ENCODE measurements at places on chromosomes 5 and 9. TPM values are rescaled to one million over a fixed set of nuclear protein-coding genes. Genes with fewer than 3 reads are reported as not detected.

DNA sequence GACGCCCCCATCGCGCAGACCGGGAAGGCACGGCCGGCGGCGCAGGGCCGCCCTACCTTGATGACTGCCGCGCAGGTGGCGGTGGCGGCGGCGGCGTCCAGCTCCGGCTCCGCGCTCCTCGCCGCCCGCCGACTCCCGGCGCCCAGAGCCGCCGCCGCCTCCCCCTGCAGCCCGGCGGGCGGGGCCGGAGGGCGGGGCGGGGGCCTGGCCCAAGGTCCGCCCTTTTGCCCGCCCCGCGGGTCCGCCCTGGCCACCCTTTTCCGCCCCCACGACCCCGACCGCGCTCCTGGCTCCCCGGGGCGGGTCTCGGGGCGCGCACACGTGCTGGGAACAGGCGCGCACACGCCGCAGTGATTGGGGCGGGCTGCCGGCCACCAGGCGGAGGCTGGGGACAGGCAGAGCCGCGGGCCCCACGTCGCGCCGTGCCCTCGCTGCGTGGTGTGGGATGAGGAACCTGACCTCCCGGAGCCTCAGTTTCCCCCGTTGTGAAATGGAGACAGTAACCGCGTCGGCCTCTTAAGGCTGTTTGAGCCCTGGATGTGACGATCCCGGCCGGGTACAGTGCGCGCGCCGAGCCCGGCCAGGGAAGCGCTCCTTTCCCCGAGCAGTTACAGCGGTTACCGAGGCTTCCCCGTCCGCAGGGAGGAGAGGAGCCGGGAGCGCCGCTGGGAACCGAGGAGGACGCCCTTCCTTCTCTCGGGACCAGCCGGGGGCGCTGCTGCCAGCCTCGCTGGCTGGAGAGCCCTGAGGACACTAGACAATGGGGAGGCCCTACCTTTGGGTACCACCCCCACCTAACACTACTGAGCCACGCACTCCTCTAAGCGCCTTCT is at the start of gene CORO2A:
Gene CORO2A (minus strand): TSS at position 135 of the 833 bp plus-strand sequence. CDS start 34,977 bp downstream, outside the sequence.
- DNase-seq: peak; percentile 87

The ZNF483 gene
- 0.25 TPM for total RNA-seq

DNA sequence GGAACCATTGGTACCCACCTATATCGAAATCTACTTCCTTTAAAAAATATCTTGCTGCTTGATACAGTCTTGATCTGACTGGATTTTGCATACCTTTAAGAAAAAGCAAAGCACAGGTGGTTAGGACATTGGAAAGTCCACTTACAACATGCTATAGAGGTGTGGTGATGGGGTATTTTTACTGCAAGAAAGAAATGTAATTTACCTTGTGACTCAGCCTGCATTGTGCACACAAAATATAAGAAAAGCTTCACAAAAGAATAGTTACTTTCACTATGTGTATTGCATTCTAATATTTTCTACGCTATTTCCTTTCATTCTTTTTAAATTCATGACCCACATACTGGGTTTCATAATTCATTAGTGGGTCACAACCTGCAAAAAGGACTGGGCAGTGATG is 236.2 kb upstream of the RASEF start:
- no peak for DNase-seq

The UBE2QL1 gene
- not detected for total RNA-seq

DNA sequence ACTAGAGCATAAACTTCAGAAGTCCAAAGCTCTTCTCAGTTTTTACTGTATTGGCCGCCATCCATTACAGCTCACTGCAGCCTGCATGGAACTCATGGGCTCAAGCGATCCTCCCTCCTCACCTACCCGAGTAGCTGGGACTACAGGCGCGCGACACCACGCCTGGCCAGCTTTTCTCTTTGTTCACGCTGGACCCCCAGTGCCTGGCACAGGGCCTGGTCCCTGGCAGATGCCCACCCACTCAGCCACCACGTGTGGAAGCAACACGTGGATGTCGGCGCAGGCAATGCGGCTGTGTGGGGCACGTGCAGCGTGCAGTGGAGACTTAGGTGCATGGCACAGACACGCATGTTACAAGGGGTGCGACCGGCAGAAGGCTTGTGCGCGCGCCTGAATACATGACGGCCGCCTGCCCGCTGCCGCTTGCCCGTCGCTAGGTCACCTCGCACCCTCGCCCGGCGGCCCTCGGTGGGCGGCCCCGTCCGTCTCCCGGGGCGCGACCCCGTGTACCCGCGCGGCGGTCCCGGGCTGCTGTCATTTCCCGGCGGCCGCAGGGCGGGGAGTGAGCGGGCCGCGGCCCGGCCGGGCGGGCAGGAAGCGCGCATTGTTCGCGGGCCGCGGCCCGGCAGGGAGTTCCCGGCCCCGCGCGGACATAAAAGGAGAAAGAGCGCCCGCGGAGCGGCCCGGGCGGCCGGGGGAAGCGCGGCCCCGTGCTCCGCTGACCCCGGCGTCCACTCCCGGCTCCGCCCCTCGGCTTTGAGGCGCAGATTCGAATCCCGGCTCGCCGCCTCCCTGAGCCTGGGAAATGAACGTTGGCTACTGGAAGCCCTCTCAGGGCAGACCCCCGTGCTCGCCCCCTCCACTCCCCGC is 24.1 kb upstream of the PTGS1 start:
- DNase-seq: peak; percentile 67

GRCh38 chr9:127049044-127049443 is 73.4 kb downstream of the ANGPTL2 start:
- peak; percentile 94 for DNase-seq

- DNase-seq: peak; percentile 72
Measured at GRCh38 chr5:78779771-78780616, 131.4 kb upstream of the LHFPL2 start.

- no peak for DNase-seq
Measured at GRCh38 chr9:37929441-37929895, 25.5 kb upstream of the SLC25A51 start.

The VAV2 gene
- 9.0 TPM for total RNA-seq

The ANKRD18B gene
- 0.11 TPM for total RNA-seq

GRCh38 chr5:154783774-154784460 is 28.7 kb downstream of the LARP1 start:
- DNase-seq: peak; percentile 68

- no peak for DNase-seq
Measured at GRCh38 chr5:55101556-55102276, 730 bp upstream of the GZMA start.

DNA sequence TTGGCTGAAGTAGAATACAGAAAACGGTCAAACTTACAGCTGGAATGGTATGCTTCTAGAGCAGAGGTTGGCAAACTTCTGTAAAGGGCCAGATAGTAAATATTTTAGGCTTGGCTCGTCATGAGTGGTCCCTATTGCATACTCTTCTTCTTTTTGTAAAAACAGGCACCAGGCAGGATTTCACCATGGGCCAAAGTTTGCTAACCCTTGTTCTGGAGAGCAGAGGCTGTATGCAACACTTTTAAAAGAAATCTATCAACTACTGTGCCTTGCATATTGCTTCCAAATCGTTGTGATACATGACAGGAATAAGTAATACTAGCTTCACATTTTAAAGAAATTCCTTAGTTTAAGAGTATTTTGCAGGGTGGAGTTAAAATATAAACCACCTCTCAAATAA is 15.6 kb upstream of the COL23A1 start:
- no peak for DNase-seq

The FGF18 gene
- total RNA-seq: not detected

The SLC4A9 gene
- total RNA-seq: not detected

DNA sequence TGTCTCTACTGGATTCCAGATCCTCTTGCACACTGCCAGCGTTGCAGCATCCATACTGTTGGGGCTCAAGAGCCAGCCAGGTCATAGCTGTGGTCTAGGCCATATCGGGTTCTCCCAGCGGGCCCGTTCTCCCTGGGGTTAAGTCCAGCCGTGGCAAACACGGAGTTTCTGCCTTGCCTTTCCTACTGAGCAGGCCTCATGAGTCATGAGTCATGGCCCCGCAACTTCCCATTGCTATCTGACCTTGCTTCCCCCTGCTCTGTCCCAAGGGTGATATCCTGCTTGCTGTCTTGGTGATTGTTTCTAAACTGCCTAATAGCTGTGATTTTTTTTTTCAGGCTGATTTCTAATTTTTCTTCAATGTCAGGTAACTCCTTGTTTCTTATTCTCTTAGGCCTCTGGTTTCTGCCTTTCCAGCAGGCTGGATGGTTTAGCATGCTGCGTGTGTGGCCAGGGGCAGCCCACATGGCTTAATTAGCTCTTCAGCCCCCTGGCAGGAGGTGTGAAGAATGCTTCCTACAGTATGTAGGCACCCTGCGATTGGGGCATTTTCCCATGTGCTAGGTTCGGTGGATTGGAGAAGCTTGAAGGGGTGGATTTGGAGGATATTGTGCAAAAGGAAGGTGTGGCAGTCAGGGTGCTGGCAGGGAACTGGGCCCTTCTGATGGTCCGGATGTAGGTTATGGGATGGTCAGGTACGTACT is 18.7 kb downstream of the DAPK1 start:
- peak; percentile 4 for DNase-seq

The FOXD4L5 gene
- total RNA-seq: not detected

The PCDHGC5 gene
- total RNA-seq: 2.2 TPM

DNA sequence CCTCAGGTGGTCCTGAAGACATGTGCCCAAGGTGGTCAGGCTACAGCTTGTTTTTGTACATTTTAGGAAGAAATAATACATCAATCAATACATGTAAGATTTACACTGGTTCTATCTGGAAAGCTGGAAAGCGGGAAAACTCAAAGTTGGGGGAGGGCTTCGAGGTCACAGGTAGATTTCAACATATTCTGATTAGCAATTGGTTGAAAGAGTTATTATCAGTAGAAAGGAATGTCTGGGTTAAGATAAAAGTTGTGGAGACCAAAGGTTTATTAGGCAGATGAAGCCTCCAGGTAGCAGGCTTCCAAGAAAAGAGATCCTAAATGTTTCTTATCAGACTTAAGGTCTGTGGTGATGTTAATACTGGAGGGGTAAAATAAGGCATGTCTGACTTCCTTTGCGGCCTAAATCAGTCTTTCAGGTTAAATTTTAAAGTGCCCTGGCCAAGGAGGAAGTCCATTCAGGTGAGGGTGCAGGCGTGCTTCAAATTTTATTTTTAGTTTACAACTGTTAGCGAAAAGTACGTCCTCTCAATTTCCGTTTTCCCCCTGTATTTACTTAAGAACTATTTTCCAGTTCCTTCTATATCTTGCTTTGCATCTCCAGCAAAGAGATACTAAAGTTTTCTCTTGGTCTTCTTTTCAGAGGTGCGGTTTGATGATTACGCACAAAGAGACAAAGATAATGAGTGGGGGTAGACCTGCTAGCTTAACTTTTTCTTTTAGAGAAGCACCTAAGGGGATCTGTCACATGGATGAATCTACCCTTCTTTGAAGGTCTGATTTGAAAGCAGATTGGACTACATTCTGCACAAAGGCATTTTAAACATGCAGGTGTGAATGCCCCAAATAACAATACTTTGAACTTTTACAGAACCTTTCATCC is 578.6 kb downstream of the RAB3C start:
- no peak for DNase-seq

DNA sequence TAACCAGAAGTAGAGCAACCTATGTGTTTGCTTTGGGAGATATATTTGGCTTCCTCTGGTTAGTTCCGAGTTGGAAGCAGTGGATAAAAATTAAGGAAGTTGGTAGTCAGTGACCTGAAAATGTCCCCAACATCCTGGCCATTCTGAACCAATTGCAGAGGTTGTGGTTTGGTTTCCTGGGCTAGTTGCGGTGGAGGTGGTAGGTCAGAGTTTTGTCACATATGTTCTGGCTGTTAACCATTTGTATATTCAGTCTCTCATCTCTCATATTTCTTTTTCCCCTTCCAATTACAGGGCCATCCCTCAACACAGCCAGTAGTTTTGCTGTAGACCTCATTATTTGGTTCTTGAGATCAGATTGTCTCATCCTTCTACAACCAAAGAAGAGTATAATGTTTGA is 1026.9 kb downstream of the PTPRD start:
- DNase-seq: no peak

The PALM2AKAP2 gene
- total RNA-seq: 12.5 TPM

- DNase-seq: no peak
Measured at GRCh38 chr9:24096756-24097155, 270.7 kb upstream of the ELAVL2 start.

- no peak for DNase-seq
Measured at GRCh38 chr5:22844155-22844554, 9.0 kb downstream of the CDH12 start.

DNA sequence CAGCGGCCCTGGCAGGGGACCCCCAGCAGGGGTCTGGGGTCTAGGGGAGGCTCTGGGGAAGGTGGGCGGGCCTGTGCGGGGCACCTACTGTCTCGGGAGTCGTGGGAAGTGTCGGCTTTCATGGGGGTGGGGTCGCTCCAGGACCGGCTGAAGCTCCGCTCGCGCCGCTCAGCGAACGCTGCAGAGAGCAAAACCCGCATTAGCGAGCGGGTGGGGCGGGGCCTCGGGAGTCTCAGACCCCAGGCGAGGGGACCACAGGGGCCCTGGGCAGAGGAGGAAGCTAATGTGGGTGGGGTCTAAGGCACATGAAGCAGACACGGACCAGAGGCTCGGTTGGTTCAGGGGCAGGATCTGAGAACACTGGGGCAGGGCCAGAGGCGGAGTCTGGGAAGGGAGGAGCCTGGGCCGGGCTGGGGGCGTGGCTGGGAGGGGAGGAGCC is 5.5 kb downstream of the NSMF start:
- DNase-seq: peak; percentile 81

The PCDHAC2 gene
- total RNA-seq: not detected

- no peak for DNase-seq
Measured at GRCh38 chr9:7265181-7265580, 507.4 kb downstream of the KDM4C start.

DNA sequence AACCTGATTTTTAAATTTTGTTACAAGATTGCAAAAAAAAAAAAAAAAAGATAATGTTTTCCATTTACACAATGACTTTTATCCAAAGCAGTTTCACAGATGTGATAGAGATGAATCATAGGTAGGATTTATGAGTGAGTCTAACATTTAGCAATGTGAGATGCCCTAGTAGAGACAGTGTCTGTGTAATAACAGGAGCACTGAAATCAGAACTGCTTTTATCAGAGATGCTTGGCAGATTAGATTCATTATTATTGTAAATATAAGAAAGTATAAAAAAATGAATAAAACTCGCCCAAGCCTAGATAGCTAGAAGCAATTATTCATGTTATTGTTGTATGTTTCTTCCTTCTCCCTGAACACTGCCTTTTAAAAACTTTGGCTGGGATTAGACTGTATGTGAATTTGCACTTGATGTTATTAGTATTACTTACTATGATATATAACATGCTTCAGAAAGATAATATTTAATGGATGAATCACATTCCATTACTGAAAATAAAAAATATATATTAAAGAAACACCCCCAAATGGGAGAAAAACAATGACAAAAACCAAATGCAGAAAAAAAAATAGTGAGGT is 567.3 kb upstream of the KLF4 start:
- DNase-seq: peak; percentile 90

- peak; percentile 77 for DNase-seq
Measured at GRCh38 chr5:90932052-90932699, 373.6 kb downstream of the ADGRV1 start.

- DNase-seq: no peak
Measured at GRCh38 chr5:80725446-80725845, 70.7 kb upstream of the DHFR start.

The EQTN gene
- total RNA-seq: not detected

GRCh38 chr5:126812199-126812570 is 35.2 kb downstream of the LMNB1 start:
- no peak for DNase-seq

- DNase-seq: no peak
Measured at GRCh38 chr5:168693297-168693696, 114.1 kb upstream of the PANK3 start.

The FOXD4L3 gene
- total RNA-seq: not detected
